Mesothelial cell of epicardium (in vitro differentiated cells): ENCODE measurements at places on chromosomes 11 and 22. TPM values are rescaled to one million over a fixed set of nuclear protein-coding genes. Genes with fewer than 3 reads are reported as not detected.

IGSF22 gene
- 0.24 to 0.47 TPM (median 0.45 TPM) in 3 replicates for total RNA-seq

SLC5A12 gene
- total RNA-seq: 4.5 to 4.7 TPM (median 4.6 TPM) in 3 replicates

PRSS23 gene
- total RNA-seq: 28.3 to 29.9 TPM (median 29.4 TPM) in 3 replicates

OSBPL5 gene
- 31.6 to 37.1 TPM (median 34.4 TPM) in 3 replicates for total RNA-seq

DEFB131B gene
- not detected in 3 replicates for total RNA-seq

APOL5 gene
- total RNA-seq: not detected in 3 replicates

CASP4 gene
- total RNA-seq: 19.0 to 21.4 TPM (median 19.4 TPM) in 3 replicates

OR8G1 gene
- total RNA-seq: not detected in 3 replicates

CCDC15 gene
- total RNA-seq: 2.8 to 3.1 TPM (median 2.9 TPM) in 3 replicates

OR4D11 gene
- not detected in 3 replicates for total RNA-seq

HPX gene
- total RNA-seq: 5.2 to 9.9 TPM (median 9.5 TPM) in 3 replicates

LMO2 gene
- 2.9 to 4.5 TPM (median 3.9 TPM) in 3 replicates for total RNA-seq

MPEG1 gene
- not detected in 3 replicates for total RNA-seq

TYMP gene
- total RNA-seq: 9.3 to 10.3 TPM (median 9.9 TPM) in 3 replicates

OR52B6 gene
- not detected in 3 replicates for total RNA-seq

OR56A3 gene
- not detected in 3 replicates for total RNA-seq

TESMIN gene
- total RNA-seq: 15.9 to 19.2 TPM (median 16.0 TPM) in 3 replicates

SLC15A3 gene
- 5.0 to 7.4 TPM (median 5.2 TPM) in 3 replicates for total RNA-seq

RCOR2 gene
- 28.6 to 33.7 TPM (median 30.6 TPM) in 3 replicates for total RNA-seq

MMP3 gene
- total RNA-seq: not detected in 3 replicates

FAT3 gene
- total RNA-seq: 35.1 to 39.1 TPM (median 35.5 TPM) in 3 replicates

B3GAT1 gene
- total RNA-seq: 1.4 to 1.5 TPM (median 1.5 TPM) in 3 replicates

VWA5A gene
- total RNA-seq: 13.4 to 14.2 TPM (median 14.2 TPM) in 3 replicates

THY1 gene
- 121 to 127 TPM (median 121 TPM) in 3 replicates for total RNA-seq

DRICH1 gene
- 0.31 to 0.68 TPM (median 0.65 TPM) in 3 replicates for total RNA-seq

SREBF2 gene
- 127 to 130 TPM (median 129 TPM) in 3 replicates for total RNA-seq

OR6A2 gene
- 0.34 to 0.60 TPM (median 0.38 TPM) in 3 replicates for total RNA-seq

OR51B2 gene
- 0.41 to 0.56 TPM in 2 of 3 replicates, not detected in the other for total RNA-seq

IL10RA gene
- 0.38 to 0.78 TPM (median 0.42 TPM) in 3 replicates for total RNA-seq

CRY2 gene
- total RNA-seq: 33.8 to 35.9 TPM (median 34.3 TPM) in 3 replicates
